T-helper 9 cell (primary cell): ENCODE measurements at places on chromosomes 3 and 15.

DNA sequence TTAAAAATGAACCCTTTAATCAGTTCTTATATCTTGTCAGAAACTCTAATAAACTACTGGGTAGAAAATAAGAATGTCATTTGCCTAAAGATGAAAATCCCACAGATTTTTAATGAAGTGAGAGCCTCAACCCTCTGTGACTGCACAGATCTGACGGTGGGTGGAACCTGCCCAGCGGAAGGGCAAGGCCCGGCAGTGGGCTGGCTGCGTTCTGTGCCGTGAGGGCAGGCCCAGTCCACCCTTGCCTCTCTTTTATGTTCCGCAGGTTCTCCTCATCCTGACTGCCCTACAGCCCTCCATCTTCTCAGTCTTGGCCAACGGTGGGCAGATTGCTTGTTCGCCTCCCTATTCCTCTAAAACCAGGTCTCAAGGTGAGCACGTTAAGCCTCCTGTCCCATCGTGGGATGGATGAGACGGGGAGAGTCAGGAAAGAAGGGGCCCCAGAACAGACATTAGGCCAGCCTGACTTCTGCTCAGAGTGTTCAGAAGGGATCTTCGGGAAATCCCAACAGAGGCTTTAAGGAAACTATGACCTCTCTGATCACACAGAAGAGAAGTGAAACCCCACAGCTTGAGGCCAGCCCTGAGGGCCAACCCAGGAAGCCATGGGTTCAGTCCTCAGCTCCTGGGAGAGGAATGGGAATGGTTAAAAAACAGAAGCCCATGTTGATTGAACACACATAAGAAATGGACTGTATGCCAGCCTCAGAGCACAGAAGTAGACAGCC, 16.0 kb downstream of the SLC51A start:
- no peak for DNase-seq

GRCh38 chr15:89976246-89976600, 24.9 kb upstream of the ZNF710 start:
- no peak for DNase-seq

- DNase-seq = peak; percentile 38
Measured at GRCh38 chr3:16512435-16513140, 911 bp downstream of the RFTN1 start.

DNA sequence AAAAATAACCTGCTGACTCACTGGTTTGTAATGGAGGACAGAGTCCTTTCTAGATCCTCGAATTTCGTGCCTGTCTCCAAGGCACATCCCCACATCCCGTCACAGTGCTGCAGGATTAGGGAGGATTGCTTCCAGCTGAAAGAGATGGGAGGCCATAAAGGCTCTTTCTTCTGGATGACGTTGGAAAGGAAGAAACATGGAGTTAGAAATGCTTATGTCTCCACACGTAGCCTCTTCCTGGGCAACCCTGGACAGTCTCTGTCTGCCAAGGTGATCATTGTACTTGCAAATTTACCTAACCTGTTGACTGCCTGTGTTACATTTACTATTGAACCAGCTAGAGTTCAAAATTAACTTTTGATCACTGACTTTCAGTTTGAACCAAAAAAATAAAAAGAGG, 27.6 kb upstream of the VILL start:
- DNase-seq = no peak

DNA sequence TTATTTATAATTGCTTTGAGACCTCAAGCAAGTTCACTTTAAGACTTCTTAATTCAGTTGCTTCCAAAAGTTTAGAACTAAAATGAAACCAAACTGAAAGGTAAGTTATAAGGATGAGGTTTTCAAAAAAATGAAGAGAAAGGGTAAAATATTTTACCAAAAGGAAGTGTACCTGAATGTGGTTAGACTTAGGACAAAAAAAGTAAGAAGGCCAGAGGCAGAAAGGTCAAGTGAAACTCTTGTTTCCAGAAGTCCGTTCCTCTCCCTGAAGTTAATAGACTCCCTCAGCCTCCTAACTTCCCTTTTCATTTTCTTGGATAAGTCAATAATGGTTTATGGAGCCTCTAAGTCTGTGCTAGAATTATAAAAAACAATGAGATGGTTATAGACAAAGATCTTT, 16.6 kb downstream of the BTLA start:
- DNase-seq = no peak

GRCh38 chr3:56681984-56682461, 1.0 kb downstream of the TASOR start:
- no peak for DNase-seq

GRCh38 chr15:87689716-87690115, 566.8 kb downstream of the NTRK3 start:
- no peak for DNase-seq

DNA sequence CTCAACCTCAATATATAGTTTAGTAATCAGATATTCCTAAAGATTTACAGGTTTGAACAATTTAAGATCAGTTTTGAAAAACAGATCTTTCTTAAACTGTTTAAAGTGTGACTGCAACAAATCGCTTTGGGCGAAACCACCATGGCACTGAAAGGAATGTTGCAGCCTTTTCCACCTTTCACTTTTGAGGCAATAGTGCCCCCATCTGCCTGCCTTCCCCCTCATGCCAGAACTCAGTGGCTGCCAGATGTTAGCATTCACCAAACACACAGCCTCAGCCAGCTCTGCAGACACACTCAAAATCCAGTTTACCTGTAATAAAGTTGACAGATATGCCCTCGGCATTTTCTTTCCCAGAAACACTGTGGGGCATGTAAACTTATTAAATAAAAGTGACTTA, 3.3 kb downstream of the LYSMD4 start:
- no peak for DNase-seq

GRCh38 chr3:20752416-20752815, 566.4 kb upstream of the SGO1 start:
- DNase-seq = no peak

- DNase-seq = no peak
Measured at GRCh38 chr3:60728006-60728405, 523.2 kb downstream of the FHIT start.

DNA sequence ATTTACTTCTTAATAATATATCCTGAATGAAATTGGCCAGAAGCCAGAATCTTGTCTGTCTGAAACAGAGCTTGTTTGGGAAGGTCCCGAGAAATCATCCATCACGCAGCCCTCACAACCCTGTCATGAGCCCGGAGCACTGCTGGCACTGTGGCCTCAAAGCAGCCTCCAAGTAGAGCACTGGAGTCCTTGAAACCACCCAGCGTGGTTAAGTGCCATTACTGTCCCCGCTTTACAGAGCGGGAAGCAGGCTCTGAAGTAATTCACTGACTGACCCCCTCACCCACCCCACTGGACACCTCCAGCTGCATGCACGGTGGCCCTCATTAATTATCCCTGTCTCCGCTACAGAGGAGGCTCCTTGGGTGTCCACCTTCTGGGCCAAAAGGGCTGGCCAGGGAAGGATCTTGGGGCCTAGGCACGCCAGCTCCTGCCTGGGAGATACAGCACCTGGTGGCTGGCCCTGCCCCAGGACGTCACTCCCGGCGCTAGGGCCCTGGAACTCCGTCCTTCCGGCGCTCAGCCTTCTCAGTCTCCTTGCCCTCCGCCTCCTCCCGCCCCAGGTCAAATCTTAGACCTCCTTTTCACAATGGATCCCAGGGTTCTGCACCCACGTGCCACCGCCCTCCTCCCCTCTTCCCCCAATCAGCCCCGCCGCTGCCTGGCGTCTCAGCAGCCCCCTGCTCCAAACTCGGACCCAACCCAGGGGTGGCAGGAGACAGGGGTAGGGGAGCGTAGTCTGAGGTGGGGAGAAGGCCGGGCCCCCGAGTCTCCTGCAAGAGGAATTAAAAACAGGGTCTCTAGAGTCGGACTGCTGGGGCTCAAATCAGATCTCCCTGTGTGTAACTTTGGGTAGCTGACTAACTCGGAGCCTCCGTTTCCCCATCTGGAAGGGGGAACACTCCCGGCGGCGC, 1.1 kb downstream of the TKT start:
- peak; percentile 23 for DNase-seq

DNA sequence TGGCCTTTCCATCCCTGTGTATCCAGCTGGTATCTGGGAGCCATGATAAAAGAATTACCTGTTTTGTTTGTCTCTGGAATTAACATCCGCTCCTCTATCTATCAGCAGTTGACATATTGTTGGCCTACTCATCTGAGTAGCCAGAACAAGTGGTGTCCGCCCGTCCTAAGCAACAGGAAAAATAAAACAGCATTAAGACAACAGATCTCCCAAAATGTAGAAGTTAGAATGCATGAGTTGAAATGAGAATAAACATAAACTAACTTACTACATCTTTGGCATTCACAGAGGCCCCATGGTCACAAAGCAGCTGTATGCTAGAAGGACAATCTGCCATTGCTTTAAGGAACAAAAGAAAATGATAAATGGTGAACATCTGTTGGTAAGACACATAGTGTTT, 75.9 kb downstream of the UACA start:
- no peak for DNase-seq

GRCh38 chr3:112116748-112117186, 16.3 kb downstream of the GCSAM start:
- no peak for DNase-seq

DNA sequence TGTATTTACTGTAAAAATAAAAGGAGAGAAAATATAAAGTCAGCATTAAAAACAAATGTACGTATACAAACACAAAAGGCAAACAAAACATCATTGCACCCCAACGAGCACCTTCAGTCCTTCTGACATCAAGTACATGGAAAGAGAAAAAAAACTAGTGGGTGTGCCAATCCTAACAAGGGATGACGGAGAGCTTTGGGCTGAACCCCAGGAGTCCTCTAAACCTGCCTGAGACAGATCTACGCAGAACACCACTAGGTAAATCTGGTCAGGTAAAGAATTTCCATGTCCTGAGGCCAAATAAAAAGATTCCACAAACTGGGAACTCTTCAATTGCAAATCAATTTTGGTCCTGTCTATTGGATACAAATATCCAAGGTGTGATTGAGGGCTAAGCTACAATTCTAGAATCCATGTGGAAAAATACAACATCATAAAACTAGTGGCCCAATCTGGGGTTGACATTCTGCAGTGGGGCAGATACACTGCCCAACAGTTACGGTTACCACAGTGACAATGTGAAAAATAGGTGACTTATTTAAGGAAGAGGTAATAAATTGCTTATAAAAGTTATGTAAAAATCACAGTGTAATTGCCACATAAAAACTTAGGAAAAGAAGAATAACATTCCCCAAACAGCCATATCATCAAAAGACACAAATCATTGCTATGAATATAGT, 14.2 kb downstream of the IFT80 start:
- no peak for DNase-seq
